Nucleus accumbens (tissue), 56 donors: ENCODE measurements at places on chromosomes 12 and 14.

- no peak for DNase-seq
Observed at GRCh38 chr12:57755194-57755453, 221 bp downstream of the MARCHF9 start.

DNA sequence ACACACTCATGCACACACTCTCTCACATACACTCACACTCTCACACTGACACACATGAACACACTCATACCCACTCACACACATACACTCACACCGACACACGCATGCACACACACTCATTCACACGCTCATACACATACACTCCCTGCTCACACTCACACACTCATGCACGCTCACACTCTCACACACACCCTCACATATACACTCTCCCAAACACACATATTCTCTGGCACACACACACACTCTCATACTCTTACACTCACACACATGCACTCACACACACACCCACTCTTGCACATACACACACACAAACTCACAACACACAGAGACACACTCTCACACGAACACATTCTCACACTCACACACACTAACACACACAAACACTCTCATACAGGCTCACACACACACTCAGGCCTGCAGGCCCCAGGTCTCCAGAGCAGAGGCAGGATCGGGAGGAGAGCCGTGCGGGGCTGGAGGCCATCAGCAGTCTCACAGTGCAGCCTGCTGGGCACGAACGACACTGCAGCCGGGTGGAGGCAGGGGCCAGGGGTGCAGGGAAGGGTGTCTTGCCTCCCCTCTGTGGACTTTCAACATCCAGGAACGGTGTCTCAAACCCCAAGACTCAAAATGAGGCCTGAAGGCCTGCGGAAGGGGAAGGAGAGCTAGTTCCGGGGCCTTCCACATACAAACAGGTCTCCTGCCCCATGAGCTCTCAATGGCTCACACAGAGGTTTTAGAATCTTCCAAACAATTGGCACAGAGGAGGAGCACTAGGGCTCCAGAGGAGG, 148.7 kb downstream of the ANO2 start:
- DNase-seq: no peak

- DNase-seq: no peak
Observed at GRCh38 chr12:41302979-41303403, 114.9 kb downstream of the PDZRN4 start.

DNA sequence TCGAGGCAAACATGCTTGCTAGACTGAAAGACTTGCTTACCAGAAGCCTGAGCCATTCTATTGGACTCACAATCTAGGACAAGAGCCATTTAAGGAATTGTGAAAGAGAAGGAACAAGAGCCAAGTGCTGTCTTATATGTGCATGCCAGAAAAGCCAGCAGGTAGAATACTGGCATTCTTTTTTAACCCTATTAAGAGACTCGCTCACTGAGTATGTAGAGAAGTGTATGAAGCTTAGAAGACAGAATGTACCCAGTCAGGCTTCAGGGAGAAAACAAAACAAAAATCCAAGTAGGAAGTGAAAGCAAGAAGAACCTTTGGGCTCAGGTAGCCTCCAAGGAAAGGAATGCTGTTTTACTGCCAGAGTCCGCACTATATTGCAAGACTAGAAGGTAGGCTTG, 65.9 kb downstream of the DCAF5 start:
- no peak for DNase-seq

DNA sequence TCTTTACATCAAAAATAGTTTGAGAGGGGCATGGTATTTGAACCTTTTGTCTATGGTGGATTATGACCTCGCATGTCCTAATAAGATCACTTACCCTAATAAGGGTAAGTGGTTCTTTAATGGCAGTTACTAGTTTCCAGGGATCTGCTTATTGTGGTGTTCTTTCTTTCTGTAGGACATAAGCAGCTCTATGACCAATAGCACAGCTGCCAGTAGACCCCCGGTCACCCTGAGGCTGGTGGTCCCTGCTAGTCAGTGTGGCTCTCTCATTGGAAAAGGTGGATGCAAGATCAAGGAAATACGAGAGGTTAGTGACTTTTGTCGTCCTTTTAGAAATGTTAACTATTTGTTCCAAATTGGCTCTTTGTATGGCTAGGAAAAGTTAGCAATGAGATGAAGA, 7.2 kb downstream of the PCBP2 start:
- DNase-seq: no peak

GRCh38 chr14:75566321-75566720, 12.1 kb upstream of the FLVCR2 start:
- no peak for DNase-seq

- DNase-seq: no peak
Observed at GRCh38 chr12:107597695-107598410, 87.7 kb upstream of the PWP1 start.
